ENCODE measurements at places on chromosomes 16 and 17. TPM values are rescaled to one million over a fixed set of nuclear protein-coding genes. Genes with fewer than 3 reads are reported as not detected.
A peak's percentile ranks its signal among the peaks of the same experiment; 100 is the strongest.

ZSCAN10 gene
- not detected for total RNA-seq

HAS3 gene
- total RNA-seq, result 4.2 TPM

PRKCB gene
- 0.77 TPM for total RNA-seq

GRCh38 chr16:81831722-81832126 is 52.6 kb downstream of the PLCG2 start:
- no peaks in the 10 kb centered on the region for H3K27me3 ChIP-seq
- H3K4me3 ChIP-seq, result no peak overlapping the region
- H3K27ac ChIP-seq, result no peak overlapping the region
- DNase-seq, result no peak

CLEC18A gene
- total RNA-seq, result 3.1 TPM

KCNH6 gene
- total RNA-seq, result not detected

DNA sequence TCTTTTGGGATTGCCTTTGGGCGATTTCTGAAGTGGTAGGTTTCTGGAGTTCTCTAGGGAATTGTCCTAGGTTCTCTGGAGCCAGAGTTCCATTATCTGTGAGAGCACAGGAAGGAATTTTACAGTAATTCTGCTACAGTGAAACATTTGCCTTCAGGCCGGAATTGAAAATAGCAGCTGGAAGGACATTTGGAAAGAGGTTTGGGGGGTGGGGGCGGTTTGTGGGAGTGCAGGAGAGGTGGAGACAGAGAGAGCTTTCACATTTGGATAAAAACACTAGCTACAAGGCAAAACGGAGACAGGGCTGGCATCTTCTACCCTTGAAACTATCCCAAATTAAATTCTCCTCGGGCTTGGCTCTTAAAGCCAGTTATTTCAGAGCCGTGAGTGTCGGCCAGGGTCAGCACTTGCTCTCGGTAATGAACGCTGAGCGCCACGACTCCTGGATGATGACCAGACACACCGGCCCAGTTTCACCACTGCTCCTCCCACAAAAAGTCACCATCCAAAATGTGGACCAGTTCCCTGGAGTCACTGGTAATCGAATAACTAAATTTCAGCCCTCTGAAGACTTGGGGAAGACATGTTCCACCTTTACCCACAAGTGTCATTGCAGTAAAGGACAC is 67.7 kb upstream of the TANC2 start:
- H3K4me3 ChIP-seq, result no peak overlapping the region
- H3K27ac ChIP-seq, result no peak overlapping the region
- H3K27me3 ChIP-seq, result no peaks in the 10 kb centered on the region
- DNase-seq, result no peak
- no peaks in the 10 kb centered on the region for H3K36me3 ChIP-seq
- peaks cover 20% of the 10 kb centered on the region for H3K4me1 ChIP-seq

POLR3E gene
- 73.5 TPM for total RNA-seq

DNA sequence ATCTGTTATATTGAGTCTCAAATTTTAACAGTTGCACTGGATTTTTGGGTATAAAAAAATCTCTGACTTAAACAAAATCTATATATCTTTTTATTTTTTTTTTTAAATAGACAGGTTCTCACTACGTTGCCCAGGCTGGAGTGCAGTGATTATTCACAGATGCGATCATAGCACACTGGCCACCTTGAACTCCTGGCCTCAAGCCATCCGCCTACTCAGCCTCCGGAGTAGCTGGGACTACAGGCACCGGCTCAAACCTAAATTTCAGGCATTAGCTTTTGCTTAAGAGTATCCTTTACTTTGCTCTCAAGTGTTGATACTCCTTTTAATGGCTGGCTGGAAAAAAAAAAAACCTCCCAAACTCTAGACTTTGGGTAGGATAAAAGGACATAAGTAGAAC is 61.6 kb downstream of the RPGRIP1L start:
- no peak overlapping the region for H3K27ac ChIP-seq
- H3K4me3 ChIP-seq, result no peak overlapping the region
- peaks cover 30% of the 10 kb centered on the region for H3K36me3 ChIP-seq
- no peak for DNase-seq
- H3K27me3 ChIP-seq, result no peaks in the 10 kb centered on the region

DNA sequence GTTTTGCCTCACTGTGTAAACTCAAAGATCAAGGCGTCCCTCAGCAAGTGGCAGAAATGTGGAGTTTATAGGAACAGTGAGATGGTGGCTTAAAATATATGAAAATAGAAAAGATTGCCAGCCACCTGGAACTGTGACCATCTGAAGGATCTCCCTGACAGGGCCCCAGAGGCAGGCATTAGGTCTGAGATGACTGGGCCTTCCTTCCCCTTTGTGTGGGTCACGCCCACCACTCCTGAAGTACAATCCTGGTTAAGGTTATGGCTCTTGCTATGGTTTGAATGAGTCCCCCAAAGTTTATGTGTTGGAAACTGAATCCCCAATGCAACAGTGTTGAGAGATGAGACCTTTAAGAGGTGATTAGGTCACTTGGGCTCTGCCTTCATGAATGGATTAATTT is 6.4 kb downstream of the ST6GALNAC2 start:
- peaks cover 50% of the 10 kb centered on the region for H3K4me1 ChIP-seq
- no peak for DNase-seq
- no peaks in the 10 kb centered on the region for H3K36me3 ChIP-seq

- H3K27ac ChIP-seq, result no peak overlapping the region
- DNase-seq, result no peak
- H3K4me1 ChIP-seq, result peaks cover 12% of the 10 kb centered on the region
- H3K27me3 ChIP-seq, result peaks cover 18% of the 10 kb centered on the region
- H3K4me3 ChIP-seq, result no peak overlapping the region
- H3K36me3 ChIP-seq, result no peaks in the 10 kb centered on the region
Observed at GRCh38 chr17:34318474-34318873, 761 bp upstream of the CCL8 start.

GRCh38 chr17:31321481-31321880 is at the start of gene EVI2A:
TSS of gene EVI2A (minus strand) at chr17:31321622. CDS start at chr17:31319013, 2,609 bp downstream.
- H3K4me1 ChIP-seq, result peaks cover 24% of the 10 kb centered on the region
- H3K27me3 ChIP-seq, result no peaks in the 10 kb centered on the region
- DNase-seq, result no peak
- H3K4me3 ChIP-seq, result no peak within 1 kb of the TSS
- H3K27ac ChIP-seq, result no peak within 1 kb of the TSS
- no peaks in the 10 kb centered on the region for H3K36me3 ChIP-seq

GRCh38 chr17:81926451-81927151 is 934 bp downstream of the MAFG start:
- H3K36me3 ChIP-seq, result peaks cover 3% of the 10 kb centered on the region
- DNase-seq, result peak; percentile 51
- peak overlapping the region; percentile 96 for H3K27ac ChIP-seq
- peaks cover 10% of the 10 kb centered on the region for H3K27me3 ChIP-seq
- H3K4me1 ChIP-seq, result peaks cover 19% of the 10 kb centered on the region

KRT25 gene
- not detected for total RNA-seq

TBC1D3K gene
- not detected for total RNA-seq

DNA sequence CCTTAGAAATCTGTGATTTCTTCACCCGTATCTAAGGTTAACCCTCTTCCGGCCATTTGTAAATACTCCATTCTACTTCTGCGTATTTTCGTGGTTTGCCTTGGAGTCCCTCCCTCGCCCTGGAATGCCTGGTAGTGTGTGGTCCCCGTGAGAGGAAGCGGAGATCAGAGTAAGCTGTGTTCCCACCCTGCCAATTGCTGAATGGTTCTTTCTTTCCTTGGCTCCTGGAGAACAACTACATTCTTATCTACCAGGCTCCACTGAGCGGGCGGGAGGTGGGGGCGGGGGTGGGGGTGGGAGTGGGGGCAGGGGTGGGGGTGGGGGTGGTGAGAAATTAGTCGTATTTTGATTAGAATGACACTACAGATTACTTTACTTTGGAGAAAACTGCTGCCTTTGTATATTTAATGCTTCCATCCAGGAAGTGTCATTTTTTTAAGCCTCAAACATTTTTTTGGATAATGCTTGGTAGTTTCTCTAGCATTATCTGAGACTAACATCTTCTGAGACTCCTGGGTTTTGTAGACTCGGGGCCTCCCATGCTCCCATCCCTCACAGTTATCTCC is 20.9 kb upstream of the FASN start:
- H3K4me3 ChIP-seq, result peak overlapping the region; percentile 63
- H3K27me3 ChIP-seq, result no peaks in the 10 kb centered on the region
- no peak for DNase-seq
- H3K36me3 ChIP-seq, result no peaks in the 10 kb centered on the region
- peak overlapping the region; percentile 57 for H3K27ac ChIP-seq

CCDC40 gene
- 23.8 TPM for total RNA-seq

- H3K4me1 ChIP-seq, result peaks cover 13% of the 10 kb centered on the region
- no peak for DNase-seq
- peak overlapping the region; percentile 74 for H3K4me3 ChIP-seq
- no peaks in the 10 kb centered on the region for H3K36me3 ChIP-seq
Observed at GRCh38 chr17:75900691-75901533, 3.8 kb downstream of the MRPL38 start.

ACE gene
- total RNA-seq, result 0.61 TPM

DNA sequence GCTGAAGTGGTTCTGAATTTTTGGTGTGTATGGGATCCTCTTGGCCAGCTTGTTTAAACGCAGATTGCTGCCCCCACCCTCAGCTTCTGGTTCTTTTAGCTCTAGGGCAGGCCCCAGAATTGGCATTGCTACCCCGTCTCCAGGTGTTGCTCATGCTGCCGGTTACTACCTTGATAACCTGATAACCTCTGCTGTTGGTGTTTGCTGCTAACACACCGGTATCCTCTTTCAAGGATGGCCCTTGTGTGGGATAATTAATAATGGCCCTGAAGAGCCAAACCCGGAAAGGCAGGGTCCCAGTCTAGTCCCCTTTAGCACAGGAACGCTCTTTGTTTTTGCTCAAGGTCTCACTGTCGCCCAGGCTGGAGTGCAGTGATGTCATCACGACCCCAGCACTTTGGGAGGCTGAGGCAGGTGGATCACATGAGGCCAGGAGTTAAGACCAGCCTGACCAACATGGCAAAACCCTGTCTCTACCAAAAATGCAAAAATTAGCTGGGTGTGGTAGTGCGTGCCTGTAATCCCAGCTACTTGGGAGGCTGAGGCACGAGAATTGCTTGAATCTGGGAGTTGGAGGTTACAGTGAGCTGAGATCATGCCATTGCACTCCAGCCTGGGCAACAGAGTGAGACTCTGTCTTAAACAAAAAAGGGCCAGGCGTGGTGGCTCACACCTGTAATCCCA is 1.3 kb upstream of the ST3GAL2 start:
- DNase-seq, result no peak
- peak overlapping the region; percentile 96 for H3K4me3 ChIP-seq
- no peak overlapping the region for H3K27ac ChIP-seq

- H3K27ac ChIP-seq, result no peak within 1 kb of the TSS
- no peaks in the 10 kb centered on the region for H3K36me3 ChIP-seq
Observed at GRCh38 chr17:1709971-1710806, at the start of gene TLCD2. TSS of gene TLCD2 (minus strand) at chr17:1710377. CDS start at chr17:1710242, 135 bp downstream.

DNA sequence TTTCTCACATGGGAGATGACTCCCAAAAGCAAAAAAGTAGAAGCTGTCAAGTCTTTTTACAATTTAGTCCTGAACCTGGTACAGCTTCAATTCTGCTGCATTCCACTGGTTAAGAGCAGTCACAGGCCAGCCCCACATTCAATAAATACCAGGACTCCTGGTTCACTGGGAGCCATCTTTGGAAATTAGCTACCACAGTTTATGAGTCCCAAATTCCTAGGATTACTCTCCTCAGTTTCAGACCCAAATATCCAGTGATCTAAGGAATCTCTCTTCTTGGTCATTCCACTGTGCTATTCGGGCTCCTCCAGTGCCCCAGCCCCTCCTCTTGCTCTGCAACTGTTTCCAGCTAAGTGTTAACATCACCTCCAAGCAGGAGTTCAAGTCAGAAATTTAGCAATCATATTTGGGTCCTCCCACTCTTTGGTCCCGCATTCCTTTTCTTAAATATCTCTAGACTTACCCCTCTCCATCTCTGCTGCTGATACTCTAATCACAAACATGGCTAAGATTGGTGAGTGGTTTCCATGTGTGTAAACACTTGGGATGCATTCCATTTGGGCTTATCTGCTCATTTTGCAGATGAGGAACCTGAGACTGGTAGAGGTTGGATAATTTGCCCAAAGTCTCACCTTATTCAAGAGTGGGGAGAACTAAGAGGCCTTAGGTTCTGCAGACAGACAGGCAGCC is 9.6 kb upstream of the WIPF2 start:
- H3K27me3 ChIP-seq, result no peaks in the 10 kb centered on the region
- no peaks in the 10 kb centered on the region for H3K36me3 ChIP-seq

GRCh38 chr17:48374650-48375230 is 55.3 kb downstream of the SKAP1 start:
- H3K27me3 ChIP-seq, result peaks cover 22% of the 10 kb centered on the region
- no peaks in the 10 kb centered on the region for H3K36me3 ChIP-seq
- H3K27ac ChIP-seq, result no peak overlapping the region
- no peak for DNase-seq
- H3K4me3 ChIP-seq, result no peak overlapping the region

DNA sequence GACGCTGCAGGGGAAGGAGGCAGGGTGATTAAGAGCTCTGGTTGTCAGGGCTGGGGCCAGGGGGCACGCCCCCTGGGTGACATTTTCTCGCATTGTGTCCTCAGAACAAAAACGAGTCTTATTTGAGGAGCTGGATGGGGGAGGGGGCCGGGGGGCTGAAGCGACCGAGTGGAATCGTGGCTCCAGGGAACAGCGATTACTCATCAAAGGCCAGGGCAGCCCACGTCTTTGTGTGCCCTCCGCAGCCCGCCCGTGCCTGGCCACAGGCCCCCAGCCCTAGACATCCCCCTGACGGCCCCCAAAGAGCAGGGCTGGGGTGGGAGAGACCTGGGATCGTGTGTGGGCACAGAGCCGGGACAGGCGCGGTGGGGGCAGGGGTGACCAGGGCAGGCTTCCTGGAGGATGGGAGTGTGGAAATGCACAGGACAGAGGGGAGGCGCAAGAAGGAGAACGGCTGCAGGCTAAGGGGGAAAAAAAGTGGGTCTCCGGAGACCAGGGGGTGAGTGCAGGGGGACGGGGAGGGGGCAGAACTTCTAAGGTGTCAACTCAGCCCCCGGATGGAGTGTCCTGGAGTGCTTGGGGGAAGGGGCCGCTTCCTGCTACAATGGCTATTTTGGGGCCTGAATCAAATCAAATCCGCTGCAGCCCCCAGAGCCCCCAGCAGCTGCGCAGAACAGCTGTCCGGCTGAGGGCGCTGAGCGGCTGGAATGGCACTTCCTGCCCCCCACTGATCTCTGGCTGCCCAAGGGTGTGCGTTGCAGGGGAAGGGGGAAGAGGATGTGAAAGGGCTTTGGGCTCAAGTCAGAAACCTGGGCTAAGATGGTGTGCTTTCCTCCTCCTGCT is 24.0 kb upstream of the PHB1 start:
- peaks cover 86% of the 10 kb centered on the region for H3K4me1 ChIP-seq
- H3K36me3 ChIP-seq, result no peaks in the 10 kb centered on the region
- H3K27me3 ChIP-seq, result peaks cover 55% of the 10 kb centered on the region
- H3K27ac ChIP-seq, result peak overlapping the region; percentile 96
- DNase-seq, result peak; percentile 77
- H3K4me3 ChIP-seq, result peak overlapping the region; percentile 80

- H3K4me1 ChIP-seq, result peaks cover 9% of the 10 kb centered on the region
- H3K36me3 ChIP-seq, result peaks cover 3% of the 10 kb centered on the region
- H3K27ac ChIP-seq, result no peak overlapping the region
- H3K27me3 ChIP-seq, result no peaks in the 10 kb centered on the region
Observed at GRCh38 chr16:1093284-1094123, 2.5 kb downstream of the C1QTNF8 start.

All from neural crest cell (in vitro differentiated cells).